Stimulated activated CD4-positive, alpha-beta T cell treated with anti-CD3 and anti-CD28 coated beads, Interleukin-1b, Interleukin-23, amount 100 ng/mL, for 1 hour (primary cell): ENCODE measurements at places on chromosomes 4 and X.

- no peak for DNase-seq
Observed at GRCh38 chrX:3299636-3300035, 46.8 kb downstream of the MXRA5 start.

GRCh38 chrX:130836447-130836846 is 66.6 kb downstream of the ENOX2 start:
- no peak for DNase-seq

DNA sequence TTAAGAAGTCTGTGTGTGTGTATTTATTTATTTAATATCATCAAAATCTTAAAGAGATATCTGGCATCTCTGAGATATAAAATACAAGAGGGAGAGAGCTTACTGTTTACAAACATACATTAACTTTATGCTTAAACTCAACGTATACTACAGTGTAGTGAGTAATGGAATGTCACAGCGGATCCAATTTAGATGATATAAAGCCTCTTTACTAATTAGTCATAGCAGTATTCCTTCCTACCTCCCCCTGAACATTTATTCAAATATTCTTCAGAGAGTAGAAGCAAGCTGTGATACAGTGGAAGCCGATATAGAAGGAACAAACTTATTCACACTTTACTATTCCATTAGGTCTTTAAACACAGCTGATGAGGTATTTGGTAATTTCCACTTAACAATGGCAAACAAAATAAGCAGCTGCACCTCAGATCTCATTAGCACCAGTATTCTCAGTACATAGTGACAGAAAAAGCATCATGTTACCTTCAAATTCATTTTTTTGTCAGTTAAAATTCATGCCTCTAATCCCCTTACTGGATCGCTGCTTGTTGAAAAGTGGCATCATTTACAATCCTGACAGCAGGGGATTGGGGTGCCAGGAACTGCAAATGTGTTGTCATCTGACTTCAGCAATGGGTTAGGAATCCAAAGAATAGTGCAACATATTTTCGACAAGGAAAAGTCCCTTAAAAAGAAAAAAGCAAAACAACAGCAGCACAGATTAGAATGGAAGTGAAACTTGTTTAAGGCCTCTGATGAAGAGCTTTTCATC is 658.7 kb upstream of the EPHA5 start:
- no peak for DNase-seq

DNA sequence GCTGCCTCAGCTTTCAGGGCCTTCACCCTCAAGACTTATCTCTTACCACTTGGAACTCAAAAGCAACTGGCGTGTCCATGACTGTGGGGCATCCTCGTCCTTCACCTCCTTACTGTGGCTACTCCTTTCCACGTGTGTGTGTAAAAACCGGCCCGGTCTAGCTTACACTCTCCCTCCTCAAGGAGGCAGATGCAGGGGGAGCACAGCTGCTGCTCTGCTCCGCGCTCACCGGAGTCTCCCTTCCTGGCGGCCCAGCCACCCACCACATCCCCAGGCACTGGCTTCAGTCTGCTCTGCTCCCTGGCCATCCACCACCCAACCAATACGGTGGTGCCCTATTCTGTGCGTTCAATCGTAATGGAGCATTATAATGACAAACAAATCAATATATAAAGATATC is 8.3 kb downstream of the RNF212 start:
- DNase-seq: no peak

- DNase-seq: no peak
Observed at GRCh38 chr4:1136048-1136447, 22.7 kb upstream of the RNF212 start.

DNA sequence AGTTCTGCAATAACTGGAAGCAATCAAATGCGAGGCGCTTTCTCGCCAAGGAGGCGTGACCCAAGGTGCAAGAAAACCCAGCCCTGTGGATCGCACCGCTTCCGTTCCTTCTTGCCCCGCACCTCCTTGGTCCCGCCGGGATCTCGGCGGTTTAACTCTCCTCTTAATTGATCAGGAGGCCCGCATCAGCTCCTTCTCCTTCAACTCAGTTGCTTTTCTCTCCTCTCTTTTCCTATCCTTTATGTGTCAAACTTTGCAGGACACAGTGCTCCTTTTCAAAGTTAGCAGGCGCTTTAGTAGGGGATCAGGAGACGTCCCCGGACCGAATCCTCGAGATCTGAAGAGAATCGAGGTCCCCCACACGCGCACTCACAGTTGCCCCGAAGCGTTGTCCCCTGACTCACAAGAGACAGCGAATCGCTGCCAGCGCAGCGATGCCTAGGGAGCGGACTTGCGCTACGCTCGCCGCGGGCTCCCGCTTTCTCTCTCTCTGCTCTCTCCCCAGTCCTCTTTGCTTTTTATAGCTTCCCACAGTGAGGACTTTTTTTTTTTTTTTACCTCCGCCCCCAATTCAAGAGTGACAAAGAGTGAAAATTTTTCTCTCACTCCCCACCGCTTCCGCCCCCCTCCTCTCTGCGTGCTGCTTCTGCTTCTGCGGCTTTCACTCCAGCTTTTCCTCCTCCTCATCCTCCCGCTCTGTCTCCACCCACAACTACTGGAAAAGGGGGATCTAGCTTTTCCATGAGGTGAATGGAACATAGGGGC is at the start of gene DKK2:
Gene DKK2, minus strand, starts transcription at position 495 of the 765 bp plus-strand sequence. CDS start 722 bp downstream, outside the sequence.
- DNase-seq: no peak

DNA sequence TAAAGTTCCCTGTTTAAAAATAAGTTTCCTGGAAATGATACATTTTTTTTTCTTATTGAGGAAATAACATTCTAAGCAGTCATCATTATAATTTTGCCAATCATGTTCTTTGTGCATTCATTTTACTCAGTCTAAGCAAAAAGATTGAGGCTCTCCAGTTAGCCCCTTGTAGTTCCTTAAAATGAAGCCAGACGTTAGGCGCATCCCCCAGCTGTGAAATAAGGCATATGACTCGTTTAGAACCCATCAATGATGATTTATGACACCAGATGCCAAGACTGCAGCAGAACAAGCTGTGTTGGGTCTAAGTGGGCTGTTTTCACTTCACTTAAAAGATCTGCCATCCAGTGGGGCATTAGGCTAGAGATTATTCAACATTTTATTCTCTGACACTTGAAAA is 17.0 kb downstream of the PDGFC start:
- no peak for DNase-seq

DNA sequence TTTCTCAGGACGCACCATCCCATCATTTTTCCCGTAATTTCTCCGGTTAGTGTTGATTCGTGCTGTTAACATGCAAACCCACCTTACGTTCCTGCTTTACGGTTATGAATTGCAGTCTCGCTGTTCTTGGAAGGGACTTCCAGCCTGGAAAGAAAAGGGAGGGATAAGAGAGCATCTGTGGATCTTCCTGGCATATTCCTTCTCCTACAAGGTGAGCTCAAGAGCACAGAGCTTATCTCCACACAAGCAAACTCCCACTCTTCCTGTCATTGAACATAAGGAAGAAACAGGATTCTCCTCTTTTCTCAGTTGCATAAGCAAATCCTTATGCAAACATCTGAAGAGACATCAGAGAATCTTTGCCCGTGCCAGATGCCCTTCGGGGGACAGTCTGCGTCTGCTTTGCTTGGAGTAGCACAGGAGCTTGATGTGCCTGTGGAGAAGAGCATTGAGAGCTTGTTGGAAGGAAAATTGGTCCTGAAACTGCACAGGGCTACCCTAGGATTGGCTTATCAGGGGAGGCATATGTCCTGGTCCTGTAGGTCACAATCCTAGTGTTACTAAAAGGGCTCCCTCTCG is 127.0 kb downstream of the ASMT start:
- no peak for DNase-seq
